ENCODE measurements at places on chromosomes 16 and 17.

DNA sequence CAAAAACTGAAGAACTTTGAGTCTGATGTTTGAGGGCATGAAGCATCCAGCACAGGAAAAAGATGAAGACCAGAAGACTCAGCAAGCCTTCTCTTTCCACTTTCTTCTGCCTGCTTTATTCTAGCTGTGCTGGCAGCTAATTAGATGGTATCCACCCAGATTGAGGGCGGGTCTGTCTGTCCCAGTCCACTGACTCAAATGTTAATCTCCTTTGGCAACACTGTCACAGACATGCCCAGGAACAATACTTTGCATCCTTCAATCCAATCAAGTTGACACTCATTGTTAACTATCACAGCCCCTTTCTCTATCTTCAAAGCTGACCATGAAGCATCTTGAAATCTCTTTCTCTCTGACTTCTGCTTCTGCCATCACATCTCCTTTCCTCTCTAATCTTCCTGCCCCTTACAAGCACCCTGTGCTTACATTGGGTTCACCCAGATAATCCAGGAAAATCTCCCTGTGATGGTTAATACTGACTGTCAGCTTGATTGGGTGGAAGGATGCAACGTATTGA, 115.9 kb upstream of the CDH13 start:
- no peak for DNase-seq

DNA sequence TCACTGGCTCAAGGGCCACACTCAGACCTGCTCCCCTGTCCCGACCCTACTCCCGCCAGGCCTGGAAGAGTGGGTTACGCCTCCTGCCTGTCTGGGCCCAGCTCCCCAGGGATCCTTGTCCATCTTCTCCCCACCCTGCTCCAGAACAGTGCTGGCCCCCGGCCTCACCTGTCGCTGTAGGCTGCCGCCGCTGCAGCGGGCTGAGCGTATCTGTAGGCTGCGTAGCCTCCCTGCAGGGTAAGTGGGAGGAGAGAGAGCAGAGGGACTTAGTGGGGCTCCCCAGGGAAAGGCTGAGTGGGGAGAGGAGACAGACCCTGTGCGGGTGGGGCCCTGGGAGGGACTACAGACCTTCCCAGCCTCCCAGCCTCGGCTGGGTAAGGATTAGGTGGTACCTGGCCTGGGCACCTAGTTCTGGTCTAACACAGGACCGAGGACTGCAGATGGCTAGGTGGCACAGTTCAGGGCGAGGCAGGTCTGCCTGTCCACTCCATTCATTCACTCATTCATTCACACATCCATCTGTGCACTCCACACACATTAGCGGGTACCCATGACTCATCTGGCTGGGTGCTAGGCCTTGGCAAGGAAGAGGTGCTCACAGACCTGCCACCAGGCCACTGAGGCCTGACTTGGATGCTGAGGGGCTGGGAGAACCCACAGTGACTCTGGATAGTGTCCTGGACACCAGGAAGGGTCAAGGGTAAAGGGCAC, 20.9 kb downstream of the ENGASE start:
- DNase-seq = no peak

DNA sequence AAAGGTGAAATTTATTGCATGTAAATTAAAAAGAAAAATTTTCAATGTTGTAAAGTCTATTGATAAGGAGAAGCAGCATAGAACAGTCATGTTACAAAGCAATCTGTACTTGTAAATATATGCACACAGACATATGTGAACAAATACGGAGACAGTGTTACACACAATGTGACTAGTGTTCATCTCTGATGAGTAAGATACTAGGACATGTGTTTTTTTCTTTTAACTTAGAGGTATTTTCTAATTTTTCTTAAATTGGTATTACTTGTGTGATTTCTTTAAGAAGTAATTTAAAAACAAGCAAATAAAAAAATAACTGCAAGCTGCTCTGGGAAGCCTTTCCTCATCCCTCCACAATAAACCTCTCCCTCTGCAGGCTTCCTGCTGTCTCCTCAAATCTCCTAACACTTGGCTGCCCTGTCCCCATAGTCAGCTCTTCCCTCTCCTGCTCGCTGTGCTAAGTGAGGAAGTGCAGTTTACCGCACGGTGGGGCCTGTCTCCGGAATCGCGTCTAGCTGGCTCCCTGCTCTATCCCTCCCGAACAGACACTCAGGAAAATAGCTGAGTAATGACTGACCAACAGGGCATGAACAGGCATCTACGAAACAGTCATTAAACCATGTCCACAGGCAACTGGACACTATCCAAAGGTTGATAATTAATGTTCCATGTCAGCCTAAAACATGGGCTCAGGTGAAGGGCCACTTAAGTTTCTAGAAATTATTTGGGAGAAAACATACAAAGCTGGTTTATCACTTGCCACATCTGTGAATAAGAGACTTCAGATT, 35.9 kb downstream of the CMTM4 start:
- peak; percentile 19 for DNase-seq

DNA sequence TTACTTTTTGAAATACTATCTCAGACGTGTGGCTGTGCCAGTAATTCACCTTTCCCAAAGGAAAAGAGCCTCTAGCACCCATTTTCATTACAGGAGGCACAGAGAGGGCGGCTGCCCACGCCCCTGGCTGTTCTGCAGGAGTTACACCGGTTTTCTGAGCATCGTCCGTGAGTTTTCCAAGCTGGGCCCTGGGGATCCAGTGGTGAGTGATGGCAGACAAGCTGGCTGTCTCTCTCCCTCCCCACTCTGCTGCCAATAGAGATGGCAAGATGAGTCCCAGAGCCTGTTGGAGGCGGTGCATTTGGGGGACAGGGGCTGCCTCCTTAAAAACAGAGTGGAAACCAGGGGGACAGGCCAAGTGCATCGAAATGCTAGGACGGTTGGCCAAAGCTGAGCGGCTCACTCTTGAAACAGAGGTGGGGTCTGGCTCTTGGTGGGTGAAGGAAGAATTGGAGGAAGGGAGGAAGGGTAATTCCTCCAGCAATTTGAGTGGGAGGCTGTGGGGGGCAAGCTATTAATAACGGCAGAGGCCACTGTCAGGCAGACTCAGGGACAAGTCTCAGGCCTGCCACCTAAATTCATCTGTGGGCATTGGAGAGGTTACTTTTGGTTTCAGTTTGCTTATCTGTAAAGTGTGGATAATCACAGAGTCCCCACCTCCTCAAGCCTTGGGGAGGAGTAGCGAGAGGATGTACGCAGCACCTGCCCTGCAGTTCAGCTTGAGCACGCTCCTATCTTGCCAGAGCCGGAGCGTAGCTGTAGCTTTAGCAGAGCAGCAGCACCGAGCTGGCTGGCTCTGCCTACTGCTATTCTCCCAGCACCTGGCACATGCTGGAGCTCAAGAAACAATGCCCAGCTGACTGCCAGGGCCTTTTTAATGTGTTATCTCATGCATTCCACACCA, 7.5 kb upstream of the NOS2 start:
- no peak for DNase-seq

GRCh38 chr17:79586131-79586530, 24.7 kb downstream of the RBFOX3 start:
- no peak for DNase-seq

DNA sequence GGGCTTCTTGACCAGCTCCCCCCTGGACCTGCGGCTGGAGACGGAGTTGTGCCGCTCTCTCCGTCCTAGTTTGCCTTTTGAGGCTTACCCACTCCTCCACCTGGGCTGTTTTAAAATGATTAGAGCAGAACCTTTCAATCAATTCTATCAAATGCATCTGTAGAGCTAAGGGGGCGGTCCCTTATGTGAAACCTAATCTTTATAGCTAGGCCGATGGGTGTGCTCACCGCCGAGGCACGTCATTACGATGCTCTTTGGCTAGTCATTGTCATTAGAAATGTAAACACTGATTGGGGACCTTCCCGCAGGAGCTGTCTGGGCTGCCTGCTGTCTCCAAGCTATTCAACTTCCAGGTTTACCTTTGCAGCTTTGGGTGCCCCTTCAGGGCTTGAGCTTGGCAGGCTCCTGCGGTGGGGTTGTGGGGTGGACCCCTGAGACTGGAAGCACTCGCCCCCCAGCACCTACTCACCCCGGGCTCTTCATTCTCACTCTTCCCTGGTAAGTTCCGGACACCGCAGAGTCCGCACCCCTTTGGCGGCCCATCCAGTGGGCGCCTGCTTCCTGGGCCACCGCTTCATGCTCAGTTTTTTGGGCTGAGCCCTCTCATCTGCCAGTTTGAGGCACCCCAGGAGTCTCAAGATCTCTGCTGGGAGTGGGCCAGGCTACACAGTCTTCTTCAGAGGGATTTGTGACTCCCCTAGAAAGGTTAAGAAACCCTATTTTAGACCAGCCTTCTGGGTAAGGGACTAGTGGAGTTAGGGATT, 20.9 kb upstream of the IL17C start:
- no peak for DNase-seq

DNA sequence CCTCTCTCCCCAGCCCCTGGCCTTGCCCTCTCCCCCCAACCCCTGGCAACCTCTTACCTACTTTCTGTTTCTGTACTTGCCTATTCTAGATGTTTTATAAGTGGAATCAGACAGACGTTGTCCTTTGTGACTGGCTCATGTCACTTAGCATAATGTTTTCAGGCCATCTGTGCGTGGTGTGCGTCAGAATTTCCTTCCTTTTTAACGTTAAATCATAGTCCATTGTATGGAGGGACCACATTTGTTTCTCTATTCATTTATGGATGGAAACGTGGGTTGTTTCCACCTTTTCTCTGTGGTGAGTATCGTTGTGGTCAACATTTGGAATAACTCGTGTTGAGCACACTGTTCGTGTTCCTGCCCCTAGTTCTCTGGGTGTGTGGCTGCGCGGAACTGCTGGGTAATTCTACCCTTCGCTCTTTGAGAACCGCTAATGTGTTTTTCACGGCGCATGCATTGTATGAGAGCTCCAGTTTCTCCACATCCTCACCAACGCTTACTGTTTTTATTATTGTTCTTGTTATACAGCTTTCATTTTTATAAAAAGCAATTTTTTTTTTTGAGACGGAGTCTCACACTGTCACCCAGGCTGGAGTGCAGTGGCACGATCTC, 26.3 kb downstream of the ACTG1 start:
- DNase-seq = no peak

- no peak for DNase-seq
Measured at GRCh38 chr16:1027501-1027815, 45.1 kb upstream of the SSTR5 start.

DNA sequence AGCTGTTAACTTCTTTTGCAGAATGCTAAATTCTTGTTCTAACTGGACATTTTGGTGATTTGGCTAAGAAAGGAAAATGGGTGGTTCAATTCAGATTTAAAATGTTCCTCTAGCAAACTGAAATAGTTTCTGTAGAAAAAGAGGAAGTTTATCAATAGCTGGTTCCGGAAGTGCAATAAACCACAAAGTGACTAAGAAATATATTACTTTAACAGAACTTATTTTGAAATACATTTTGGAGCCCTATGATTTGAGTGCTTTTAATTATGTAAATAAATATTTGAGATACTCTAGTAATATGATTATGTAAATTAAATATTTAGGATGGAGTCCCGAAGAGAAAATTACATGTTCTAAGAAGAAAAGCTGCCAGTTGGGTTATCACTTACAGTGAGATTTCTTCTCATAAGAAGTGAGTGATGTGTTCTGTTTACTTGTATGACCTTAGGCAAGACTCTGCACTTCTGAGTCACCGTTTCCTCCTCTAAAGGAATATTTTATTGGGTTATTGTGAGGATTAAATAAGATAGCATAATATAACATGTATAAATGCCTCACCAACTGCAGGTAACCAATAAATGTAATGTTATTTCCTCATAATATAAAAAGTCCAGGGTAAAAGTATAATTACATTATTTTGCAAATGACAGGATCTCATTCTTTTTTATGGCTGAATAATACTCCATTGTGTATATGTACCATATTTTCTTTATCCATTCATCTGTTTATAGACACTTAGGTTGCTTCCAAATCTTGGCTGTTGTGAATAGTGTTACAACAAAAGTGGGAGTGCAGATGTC, at the start of gene EVI2B:
EVI2B (minus strand) TSS at position 73 of the 800 bp plus-strand sequence. CDS start 8,445 bp downstream, outside the sequence.
- DNase-seq = no peak

DNA sequence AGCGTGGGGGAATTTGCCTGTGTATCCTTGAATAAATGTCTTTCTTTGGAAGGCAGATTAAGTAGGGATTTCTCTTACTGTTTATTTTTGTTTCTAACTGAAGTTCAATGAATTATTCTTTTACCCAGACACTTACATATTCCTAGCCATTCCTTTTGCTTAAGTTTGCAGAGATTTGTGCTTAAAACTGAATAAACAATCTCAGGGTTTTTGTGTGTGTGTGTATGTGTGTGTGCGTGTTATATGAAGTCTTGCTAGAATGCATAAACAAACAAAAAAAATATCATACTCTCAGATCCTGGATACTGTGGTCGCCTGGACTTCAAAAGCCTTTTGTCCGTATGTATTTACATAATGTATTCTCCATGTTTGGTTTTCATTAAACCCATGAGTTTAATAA, 672.8 kb downstream of the MAF start:
- DNase-seq = no peak

GRCh38 chr16:53069772-53070171, 15.0 kb downstream of the CHD9 start:
- no peak for DNase-seq

GRCh38 chr17:2034157-2034556, 4.2 kb downstream of the DPH1 start:
- no peak for DNase-seq

GRCh38 chr16:73457851-73458250, 409.9 kb upstream of the ZFHX3 start:
- no peak for DNase-seq

GRCh38 chr16:77759201-77759600, 29.2 kb upstream of the VAT1L start:
- no peak for DNase-seq
